ENCODE measurements at places on chromosomes 5 and 9.

DNA sequence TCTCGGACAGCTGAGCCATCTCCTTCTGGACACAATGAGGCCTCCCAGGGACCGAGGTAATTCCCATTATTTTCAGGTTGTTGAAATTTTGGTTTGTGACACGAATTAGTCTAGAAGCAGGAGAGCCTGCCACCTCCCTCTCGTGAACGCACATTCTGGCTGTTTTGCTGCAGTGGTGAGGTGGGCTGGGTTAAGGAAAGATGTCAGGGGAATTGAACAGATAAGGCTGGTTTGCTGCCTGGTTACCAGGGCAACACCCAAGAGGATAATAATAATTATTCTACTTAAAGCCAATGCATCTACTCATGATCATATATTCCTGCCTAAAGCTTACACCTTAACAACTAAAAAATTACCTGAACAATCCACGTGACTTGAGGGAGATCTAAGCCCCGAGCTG lies 38.1 kb downstream of the DDX31 start:
- no peak for DNase-seq

- DNase-seq, result no peak
Observed at GRCh38 chr5:78405829-78406750, 45.7 kb downstream of the SCAMP1 start.

GRCh38 chr9:124934290-124934689 lies 6.6 kb downstream of the GOLGA1 start:
- no peak for DNase-seq

DNA sequence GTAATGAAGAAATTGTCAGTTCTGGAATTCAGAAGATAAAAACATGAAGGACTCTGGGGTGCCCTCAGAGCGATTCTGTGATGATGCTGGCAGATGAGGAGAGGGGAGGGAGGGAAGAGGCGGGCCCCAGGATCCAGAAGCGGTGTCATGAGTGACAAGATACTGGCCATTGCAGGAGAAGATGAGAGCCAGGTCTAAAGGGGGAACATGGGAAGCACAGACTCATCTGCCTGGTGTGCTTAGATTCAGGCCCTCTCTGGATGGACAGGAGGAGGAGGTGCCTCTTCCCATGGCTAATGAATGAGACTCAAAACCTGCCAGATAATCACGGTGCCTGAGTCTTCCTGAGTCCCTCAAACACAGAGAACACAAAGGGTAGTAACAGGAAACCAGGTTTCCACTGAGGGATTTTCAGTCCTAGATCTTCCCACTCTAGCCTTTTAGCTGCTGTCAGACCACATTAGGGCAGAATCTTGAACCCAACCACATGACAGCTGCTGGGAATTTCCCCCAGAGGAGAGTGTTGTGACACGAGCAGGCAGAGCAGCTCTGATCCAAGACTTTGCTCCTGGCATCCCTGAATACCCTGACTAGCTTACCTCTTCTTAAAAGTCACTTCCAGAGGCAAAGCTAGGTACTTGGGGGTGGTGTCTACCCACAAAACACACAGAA lies 28.2 kb upstream of the HSPA9 start:
- DNase-seq, result no peak

GRCh38 chr5:54323495-54323894 lies 13.1 kb upstream of the ARL15 start:
- no peak for DNase-seq

- peak; percentile 31 for DNase-seq
Observed at GRCh38 chr9:93303258-93303771, 119.4 kb downstream of the WNK2 start.

DNA sequence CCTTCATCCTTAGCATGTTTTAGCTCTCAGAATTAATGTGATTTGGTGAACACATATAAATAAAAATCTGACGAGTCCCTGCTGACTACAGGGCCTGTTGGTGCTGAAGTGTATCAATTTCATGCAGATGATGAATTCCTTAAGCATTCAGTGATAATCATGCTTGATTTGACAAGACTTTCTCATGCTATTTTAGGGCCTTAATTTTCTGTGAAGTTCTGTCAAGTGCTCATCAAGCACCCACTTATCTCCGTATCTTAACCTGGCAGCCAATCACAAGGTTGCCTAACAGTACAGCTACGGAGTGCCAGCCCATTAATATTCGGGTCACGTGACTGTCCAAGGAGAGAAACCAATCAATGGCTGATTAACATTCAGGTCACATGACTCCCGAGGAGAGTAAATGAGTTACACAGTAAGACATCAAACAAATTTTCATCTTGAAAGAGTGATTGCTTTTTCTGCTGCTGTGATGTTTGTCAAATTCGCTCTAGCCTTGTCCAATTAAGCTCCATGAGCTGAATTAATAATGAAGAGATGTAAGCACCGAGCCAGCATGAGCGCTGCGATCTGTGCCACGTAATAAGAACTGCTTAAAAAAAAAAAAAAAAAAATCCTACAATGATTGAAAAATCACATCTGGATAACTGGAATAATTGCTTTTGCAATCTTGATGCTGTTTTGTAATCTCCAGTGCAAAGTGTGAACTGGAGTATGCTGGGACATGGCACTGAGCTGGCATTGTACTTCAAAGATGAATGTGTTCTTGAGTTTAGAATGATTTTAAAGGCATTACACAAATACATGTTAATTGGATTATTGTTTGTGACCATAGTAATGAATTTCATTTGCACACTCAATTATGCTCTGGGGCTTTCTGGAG lies 104.3 kb upstream of the SPATA31D4 start:
- no peak for DNase-seq

DNA sequence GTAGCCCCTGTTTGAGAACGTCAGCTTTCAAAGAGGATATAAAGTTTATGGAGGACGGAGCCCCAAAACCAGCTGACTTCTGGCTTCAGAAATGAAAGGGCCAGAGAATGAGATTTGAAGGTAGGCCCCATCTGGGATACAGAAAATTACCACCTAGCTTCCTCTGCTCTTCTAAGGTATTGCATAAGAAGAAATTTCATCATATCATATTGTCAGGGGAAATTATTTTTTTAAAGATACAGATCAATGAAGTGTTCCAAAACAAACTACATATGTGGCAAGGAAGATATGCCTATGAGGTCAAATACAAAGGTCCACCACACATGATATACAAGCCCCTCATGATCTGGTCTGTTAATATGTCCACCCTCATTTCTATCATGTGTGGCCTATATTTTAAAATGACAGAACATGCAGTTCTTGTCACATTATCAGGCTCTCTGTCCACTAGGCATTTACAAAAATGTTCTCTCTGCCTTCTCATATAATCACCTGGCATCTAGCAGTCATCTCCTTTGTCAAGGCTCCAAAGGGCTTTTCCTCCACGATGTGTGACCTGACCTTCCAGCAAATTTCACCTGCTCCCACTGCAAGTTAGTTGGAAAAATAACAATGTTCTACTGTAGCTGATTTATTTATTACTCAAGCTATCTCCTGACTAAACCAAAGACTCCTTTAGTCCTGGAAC lies 83.1 kb downstream of the DPYSL3 start:
- DNase-seq, result no peak

DNA sequence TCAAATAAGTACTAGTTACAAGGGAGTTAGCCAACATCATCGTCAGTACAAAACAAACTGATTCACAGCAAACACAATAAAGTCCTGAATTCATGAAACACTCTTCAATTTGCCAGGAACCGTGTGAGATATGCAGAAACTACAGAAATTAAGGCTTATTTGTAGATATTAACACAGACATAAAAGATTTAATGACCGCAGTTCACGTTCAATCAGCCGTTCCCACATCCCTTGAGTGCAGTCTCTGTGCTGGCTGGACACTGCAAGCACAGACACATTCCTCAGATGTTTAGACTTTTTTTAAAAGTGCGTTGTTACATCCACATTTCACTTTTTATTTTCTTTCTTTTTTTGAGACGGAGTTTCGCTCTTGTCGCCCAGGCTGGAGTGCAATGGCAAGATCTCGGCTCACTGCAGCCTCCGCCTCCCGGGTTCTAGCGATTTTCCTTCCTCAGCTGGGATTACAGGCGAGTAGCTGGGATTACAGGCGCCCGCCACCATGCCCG lies 566 bp upstream of the CEP78 start:
- no peak for DNase-seq

DNA sequence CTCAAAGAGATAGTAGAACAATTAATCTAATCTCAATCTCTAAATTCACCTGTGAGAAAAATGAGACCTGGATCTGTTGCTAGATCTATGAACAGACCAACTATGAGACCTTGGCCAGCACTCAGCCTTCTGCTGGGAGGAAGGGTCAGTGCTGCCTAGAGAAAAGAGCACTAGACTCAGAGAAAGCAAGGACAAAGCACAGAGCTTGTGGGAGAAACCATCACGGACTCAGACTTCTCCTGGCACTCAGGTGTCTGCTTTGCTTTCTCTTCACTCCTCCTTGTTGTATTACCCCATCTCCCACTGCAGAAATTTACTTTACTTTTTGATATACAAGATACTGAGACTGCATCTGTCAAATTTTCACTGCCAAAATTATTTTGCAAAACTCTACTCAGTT lies 890.0 kb upstream of the NUDT12 start:
- no peak for DNase-seq

- no peak for DNase-seq
Observed at GRCh38 chr5:132547269-132547668, 3.9 kb upstream of the IL5 start.

DNA sequence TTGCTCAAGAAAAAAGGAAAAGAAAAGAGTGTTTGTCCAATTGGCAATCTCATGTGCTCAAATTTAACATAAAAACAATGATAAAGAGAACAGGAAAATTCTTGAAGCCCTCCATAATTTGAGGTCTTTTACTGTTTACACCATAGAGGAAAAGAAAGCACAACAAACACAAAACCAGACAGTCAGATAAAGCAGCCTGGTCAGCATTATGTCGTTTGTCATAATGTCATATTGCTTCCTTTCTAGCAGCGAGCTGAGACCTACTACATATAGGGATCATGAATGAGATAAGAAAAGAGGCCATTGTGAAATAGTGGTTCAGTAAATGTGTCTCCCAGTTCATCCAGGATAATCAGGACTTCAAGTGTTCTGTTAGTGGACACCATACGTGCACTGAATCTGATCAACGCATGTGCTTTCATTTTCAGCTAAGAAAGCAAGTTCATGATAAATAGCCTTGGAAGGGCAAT lies 64.7 kb upstream of the SELENOP start:
- DNase-seq, result no peak

DNA sequence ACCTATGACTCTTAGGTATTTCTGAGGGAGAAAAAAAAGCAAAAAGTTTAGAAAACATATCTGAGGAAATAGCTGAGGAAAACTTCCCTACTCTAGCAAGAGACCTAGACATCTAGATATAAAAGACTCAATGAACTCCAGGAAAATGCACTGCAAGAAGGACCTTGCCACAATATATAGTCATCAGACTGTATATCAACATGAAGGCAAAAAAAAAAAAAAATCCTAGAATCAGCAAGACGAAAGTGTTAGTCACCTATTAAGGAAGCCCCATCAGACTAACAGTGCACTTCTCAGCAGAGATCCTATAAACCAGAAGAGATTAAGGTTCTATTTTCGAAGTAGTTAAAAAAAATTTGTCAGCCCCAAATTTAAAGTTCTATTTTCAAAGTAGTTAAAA lies 166.2 kb downstream of the TMEM38B start:
- DNase-seq, result no peak

GRCh38 chr5:68239487-68239886 lies 23.9 kb downstream of the PIK3R1 start:
- DNase-seq, result peak; percentile 90

- no peak for DNase-seq
Observed at GRCh38 chr5:128199611-128200010, 116.0 kb downstream of the SLC12A2 start.

GRCh38 chr9:123112015-123112975 lies 78.8 kb downstream of the GPR21 start:
- DNase-seq, result no peak

Measured in suprapubic skin (tissue), 4 donors.